ENCODE measurements at places on chromosomes 4 and X.
A peak's percentile ranks its signal among the peaks of the same experiment; 100 is the strongest.

GRCh38 chr4:71130827-71131603 is 137.6 kb downstream of the DCK start:
- peak; percentile 6 for DNase-seq

GRCh38 chr4:86048426-86048825 is 311.4 kb downstream of the MAPK10 start:
- DNase-seq = no peak

DNA sequence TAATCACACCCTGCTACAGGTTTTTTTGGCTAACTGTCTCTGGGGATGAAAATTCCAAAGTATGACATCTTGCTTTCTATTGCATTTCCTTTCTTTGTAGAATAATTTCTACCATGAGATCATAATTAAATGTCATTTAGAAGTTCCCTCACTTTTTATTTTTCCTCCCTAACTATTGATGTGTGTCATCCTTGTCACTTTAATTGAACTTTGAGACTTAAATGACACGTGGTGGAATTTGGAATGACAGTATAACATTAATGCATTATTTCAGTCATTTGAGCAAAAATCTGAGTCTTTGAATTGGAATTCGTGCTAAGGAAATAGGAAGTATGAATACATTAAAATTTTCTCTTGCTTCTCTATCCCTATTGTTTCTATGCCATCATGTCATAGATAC is 745.4 kb downstream of the PDHA2 start:
- no peak for DNase-seq

DNA sequence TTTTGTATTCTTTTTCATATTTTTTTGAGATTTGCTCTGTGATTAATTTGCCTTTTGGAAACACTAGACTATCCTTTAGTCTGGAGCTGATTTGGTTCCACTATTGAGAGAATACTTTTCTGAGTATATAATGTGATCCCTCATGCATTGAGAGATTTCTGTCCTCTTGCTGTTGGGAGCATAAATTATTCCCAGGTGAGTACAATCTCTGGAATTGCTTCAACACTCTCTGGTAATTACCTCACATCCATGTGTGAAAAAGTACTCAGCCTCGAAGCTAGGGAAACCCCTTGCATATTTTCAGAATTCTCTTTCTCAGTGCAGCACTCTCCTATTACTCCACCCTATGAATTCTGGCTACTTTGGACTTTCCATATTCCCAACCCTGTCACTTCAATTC is 550.0 kb downstream of the RAPGEF2 start:
- DNase-seq = no peak

- no peak for DNase-seq
Measured at GRCh38 chr4:79514621-79515329, 106.7 kb upstream of the GK2 start.

DNA sequence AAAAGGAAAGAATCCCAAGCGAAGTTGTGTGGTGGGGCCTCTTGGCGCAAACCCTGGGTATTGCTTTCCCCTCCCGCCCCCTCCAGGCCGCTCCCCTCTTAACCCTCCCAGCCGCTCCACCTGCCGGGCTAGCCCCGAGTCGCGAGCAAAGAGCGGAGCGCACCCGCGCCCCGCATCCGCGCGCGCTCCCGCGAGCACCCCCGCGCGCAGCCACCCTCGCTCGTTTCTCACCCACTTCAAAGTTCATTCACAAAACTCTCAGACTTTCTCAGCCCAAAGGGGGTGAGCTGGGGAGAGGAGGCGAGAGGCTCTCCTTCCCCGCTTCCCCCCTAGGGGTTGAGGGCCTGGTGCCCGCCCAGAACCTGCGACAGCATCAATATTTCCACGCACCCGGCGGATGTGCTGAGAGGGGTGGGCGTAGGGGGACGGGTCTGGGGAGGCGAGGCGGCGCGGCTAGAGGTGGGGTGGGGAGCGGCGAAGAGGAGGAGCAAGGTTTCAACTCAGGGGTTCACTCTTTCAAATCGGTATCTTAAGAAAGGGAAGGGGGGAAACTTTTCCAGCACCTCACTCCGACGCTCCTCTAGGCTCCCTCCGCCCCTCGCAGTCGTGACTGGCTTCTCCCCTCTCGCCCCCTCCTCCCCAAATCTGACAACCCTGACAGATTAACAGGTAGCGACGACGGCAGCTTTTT is 1.8 kb downstream of the MAML3 start:
- no peak for DNase-seq

GRCh38 chrX:22247169-22247568 is 25.5 kb upstream of the CBLL2 start:
- no peak for DNase-seq

GRCh38 chr4:169352360-169352759 is 81.6 kb upstream of the SH3RF1 start:
- no peak for DNase-seq

GRCh38 chr4:189087971-189088370 is 852.7 kb upstream of the FRG1 start:
- no peak for DNase-seq

DNA sequence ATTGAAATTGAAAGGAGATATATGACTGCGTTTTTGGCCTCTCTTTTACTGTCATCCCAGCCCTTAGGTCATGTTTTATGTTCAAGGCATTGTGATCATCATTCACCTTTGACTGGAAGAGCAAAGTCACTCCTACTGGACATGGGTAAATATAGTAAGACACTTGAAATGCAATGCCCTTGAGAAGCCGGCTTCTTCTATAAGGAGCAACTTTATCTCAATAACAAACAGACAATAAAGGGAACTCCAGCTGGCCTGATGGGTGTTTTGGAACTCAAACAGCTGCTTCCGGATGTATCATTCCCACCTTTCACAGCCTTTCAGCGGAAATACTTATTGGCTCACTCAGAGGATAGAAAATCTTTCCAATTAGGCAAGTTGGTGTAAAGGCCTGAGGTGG is 65.1 kb upstream of the C4orf54 start:
- DNase-seq = no peak

DNA sequence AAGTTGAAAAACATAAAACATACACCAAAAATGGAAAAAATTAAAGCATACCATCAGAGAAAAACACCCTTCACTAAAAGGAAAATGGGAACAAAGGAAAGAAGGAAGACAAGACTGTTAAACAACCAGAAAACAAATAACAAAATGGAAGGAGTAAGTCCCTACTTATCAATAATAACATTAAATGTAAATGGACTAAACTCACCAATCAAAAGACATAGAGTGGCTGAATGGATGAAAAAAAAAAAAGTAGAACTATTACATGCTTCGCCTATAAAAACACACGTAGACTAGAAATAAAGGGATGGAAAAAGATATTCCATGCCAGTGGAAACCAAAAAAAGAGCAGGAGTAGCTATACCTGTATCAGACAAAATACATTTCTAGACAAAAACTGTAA is 19.4 kb upstream of the TMSB15A start:
- DNase-seq = no peak

DNA sequence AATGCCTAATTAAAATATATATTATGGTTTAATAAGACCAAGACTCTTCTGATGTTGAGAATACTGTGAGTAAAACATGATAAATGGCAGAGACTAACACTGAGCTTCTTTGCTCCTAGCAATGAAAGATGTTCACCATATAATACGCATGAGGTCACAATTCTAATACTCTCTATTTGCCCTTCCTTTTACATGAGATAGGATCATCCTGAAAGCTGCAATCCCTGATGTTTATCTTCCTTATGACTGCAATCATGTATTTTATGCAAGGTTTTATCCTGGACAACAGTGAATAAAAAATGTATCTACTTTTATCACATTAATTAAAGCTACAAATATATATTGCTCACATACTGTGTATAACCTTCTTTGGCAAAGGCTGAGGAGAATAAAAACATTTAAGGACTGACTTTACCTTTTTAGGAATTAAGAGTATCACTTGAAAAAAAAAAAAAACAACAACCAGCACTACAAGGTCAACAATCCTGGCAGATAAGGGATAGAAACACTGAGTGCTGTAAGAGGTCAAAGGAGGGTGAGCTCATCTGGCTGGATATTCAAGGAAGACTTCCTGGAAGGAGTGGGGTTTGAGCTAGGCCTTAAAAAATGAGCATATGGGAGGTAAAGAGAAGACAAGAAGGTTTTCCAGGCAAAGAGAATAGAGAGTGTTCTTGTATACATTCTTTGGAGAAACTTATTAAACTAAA is 99.9 kb downstream of the AREG start:
- no peak for DNase-seq

GRCh38 chr4:119597377-119597776 is 31.2 kb downstream of the PDE5A start:
- DNase-seq = no peak

GRCh38 chrX:16258882-16259281 is 91.6 kb downstream of the MAGEB17 start:
- no peak for DNase-seq

Measured in smooth muscle cell of the brain vasculature (primary cell).